Activated CD4-positive, alpha-beta T cell treated with anti-CD3 and anti-CD28 coated beads for 24 hours (primary cell): ENCODE measurements at places on chromosomes 3 and 15.
A peak's percentile ranks its signal among the peaks of the same experiment; 100 is the strongest.

DNA sequence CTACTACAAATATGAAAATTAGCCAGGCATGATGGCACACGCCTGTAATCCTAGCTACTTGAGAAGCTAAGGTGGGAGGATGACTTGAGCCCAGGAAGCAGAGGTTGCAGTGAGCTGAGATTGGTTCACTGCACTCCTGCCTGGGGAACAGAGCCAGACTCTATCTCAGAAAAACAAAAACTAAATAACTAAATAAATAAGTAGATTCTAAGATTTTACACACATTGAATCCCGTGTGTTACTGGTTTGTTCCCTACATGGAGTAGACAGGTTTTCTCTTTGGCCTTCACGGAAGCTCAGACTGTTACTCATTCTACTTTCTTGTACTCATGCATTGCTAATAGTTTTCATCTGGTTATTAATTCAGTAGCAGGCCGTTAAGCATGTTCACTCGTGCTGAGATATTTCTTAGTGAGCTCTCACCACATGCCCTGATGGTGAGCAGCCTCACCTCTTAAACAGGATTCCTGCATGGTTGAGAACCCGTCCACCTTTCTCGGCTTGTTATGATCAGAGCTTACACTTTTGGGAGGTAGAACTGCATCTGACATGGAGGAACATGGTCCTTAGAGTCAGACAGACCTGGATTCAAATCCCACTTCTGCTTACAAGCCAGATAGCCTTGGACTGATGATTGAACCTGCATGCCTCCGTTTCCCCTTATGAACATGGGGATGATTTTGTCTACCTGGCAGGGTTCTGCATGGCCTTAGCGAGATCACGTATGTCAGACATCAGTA lies 49.1 kb downstream of the CMTM7 start:
- no peak for DNase-seq

GRCh38 chr3:178275793-178276192 lies 260.4 kb upstream of the KCNMB2 start:
- no peak for DNase-seq

- DNase-seq, result no peak
Observed at GRCh38 chr15:91578511-91578910, 275.0 kb upstream of the SLCO3A1 start.

GRCh38 chr3:39541917-39542329 lies 74.4 kb downstream of the MOBP start:
- DNase-seq, result no peak

DNA sequence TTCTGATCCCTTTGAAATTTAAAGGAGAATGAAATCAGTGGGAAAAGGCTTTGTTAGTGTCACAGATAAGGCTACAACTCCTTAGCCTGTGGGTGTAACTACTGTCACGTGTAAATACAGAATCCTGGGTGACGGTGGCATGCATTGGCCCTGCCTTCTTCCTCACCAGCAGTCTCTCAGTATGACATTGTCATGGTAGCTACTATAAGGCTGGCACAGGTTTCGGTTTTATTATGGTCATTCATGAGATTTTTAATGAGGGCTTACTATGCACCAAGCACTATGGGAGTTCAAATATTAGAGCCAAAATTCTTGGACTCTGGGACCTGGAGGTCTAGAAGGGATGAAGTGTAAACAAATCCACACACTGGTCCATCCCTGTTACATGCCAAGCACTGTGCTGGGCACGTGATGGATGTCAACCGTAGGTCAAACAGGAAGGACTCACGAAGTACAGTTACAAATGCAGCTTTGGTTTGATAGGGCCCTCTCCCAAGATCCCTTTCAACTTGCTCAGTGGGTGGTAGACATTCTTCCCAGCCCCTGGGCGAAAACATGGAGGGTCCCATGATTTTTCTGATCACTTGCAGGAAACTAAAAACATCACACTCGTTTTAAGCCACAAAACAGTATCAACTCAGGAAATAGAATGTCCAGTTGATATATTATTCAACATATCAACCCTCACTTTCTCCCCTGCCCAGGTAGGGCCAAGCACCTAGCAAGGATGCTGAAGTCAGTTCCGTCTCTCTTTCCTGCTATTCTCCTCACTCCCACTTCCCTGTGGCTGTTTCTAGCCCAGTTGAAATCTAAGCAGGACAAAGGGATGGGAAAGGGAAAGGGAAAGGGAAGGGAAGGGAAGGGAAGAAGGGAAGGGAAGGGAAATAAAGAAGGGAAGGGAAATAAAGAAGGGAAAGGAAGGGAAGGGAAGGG lies 25.3 kb downstream of the BFSP2 start:
- DNase-seq, result no peak

DNA sequence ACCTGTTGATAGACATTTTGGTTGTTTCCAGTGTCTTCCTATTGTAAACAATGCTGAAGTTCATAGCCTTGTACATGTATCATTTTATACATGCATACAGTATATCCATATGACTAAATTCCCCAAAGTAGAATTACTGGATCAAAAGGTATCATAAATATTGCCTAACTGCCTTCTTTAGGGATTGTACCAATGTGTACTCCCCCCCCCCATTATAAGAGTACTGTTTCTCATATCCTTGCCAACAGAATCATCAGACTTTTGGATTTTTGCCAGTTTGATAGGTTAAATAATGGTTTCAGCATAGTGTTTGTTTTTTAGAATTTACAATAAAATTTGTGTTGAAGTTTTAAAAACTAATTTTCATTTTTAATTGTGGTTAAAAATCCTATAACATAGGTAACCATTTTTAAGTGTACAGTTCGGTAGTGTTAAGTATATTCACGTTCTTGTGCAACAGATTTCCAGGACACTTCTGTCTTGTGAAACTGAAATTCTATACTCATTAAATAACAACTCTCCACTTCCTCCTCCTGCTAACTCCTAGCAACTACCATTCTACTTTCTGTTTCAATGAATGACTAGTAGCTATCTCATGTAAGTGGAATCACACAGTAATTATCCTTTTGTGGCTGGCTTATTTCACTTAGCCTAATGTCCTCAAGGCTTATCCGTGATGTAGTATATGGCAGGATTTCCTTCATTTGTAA lies 30.8 kb upstream of the MAP3K13 start:
- no peak for DNase-seq

DNA sequence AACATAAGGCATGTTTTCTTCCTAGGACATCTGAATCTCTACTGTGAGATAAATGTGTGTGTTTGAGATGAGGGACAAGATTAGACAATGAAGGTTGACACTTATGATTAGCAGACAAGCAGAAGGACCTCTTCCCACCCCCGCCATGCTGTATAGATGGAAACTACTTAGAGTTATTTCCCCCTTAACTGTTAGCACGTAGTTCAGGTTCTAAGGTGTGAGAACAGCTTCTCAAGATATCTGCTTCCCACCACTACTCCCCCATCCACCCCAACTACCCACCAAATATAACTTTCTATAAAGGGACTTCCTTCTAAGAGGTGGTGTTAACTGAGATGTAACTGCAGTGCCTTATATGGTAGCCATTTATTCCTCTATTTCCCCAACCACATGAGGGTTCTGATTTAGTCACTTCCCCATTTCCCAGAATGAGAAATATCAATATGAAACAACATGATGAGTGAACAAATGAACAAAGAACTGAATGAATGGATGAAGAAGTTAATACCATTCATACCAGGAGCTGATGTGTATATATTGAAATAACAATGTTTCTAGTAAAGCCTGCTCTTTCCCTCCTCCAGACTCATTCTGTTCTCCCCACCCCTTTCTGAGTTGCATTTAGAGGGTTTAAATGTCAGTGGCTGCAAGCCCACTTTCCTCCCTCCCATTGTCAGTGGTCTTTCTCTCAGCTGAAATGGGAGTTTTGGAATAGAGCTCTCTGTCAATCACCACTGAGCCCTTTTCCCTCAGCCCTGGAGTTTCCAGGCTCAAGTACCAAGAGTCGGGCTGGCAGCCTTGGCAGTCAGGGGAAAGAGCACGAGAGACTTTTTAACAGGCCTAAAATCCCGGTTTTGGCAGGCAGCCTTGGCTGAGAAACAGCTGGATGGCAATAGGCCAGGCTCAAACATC lies 7.7 kb upstream of the RFTN1 start:
- no peak for DNase-seq

GRCh38 chr15:42264795-42265194 lies 8.2 kb upstream of the GANC start:
- no peak for DNase-seq

- peak; percentile 16 for DNase-seq
Observed at GRCh38 chr15:91055548-91056331, 33.3 kb upstream of the VPS33B start.

GRCh38 chr3:47385796-47386195 lies 5.0 kb downstream of the PTPN23 start:
- DNase-seq, result no peak

DNA sequence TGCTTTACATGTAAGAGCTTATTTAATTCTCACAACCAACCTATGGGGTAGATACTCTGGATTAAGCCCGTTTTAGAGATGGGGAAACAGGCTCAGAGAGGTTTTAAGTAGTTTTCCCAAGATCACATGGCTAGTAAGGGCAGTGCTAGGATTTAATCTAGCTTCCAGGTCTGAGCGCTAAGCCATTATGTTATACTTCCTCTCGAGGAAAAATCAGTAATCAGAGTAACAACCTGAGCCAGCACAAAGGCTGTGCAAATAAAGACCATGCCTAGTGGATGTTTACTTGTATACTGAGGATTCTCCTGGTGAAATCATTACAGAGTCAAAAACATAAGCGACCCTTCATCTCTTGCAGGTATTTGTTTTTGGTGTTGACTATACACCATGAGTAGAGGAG lies 9.0 kb downstream of the FSTL1 start:
- DNase-seq, result no peak

DNA sequence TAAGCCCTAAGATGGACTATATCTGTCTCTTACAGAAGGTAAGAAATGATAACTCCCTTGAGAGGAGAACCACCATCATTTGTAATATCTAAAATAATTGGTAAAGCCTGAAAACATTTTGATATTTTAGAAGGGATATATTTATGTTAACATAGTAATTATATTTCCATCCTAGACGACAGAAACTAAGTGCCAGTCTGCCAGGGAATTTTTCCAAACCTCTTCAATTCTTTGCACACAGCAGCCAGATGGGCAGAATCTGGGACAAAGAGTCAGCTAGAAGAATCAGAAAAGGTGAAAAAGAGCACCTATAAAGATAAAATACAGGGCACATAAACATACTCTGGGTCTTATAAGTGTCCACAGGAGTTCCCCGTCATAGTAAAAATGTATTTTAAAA lies 70.0 kb upstream of the CBLB start:
- DNase-seq, result no peak

DNA sequence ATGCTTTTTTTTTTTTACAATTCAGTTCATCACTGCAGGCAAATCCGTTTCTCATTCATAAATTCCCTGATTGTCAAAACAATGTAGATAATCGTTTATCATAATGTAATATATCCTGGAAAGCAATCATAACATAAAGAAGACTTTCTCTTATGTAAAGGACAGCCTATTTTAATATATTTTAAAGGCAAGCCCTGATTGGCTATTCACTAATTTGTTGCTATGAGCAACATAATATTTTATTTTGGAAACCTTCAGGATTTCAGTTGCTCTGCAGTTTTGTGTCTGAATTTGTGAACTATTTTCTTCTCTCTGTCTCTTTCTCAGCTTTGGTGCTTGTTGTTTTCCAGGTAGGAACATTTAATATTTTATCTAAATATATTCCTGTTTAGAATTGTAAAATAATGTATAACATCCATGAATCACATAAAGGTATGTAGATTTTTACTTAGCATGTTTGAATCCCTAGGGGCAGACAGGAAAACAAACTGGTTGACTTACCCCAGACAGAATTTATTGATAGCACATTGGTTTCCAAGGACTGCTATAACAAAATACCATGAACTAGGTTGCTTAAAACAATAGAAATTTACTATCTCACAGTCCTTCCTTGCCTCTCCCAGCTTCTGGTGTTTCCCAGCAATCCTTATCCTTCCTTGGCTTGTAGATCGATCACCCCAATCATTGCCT lies 253.5 kb downstream of the CDIN1 start:
- DNase-seq, result no peak

DNA sequence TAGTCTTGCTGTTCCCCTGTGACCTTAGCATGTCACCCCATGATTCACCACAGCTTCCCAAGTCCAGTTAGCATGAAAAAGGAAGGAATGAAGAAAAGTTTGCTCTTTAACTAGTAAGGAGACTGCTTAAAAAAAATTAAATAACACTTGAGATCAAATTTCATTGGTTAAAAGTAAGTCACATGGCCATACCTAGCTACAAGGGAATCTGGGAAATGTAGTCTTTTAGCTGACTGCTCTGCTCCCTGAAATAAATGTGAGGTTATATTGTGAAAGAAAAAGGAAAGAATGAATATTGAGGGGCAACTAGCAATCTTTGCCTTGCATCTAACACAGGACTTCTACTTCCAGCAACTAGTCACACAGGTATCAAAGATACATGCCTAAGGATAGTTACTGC lies 84.7 kb upstream of the LRRN1 start:
- DNase-seq, result no peak

DNA sequence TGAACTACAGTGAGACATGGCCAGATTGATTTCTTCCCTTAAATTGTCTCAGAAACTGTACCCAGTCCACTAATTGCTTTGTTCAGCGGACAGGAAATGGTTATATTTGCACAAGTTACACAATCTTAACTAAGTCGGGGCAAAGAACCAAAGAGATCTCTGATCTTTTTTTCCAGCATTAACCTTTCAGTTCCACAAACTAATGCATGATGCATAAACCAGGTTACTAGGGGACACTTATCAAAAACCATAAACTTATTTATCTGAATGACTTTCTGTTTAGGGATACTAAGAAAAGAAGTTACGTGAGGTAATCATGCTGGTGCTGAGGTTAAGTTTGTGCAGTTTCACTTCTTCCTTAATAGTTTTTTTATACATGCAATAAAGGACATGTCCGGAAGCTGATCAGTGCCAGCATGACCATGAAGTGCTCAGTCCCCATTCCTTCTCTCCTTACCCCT lies 22.4 kb downstream of the FNDC3B start:
- DNase-seq, result no peak

- DNase-seq, result peak; percentile 19
Observed at GRCh38 chr15:89335298-89336041, 846 bp upstream of the POLG start.

- DNase-seq, result no peak
Observed at GRCh38 chr15:101407966-101408775, 81.3 kb downstream of the PCSK6 start.
